ENCODE measurements at places on chromosomes 3 and 15. TPM values are rescaled to one million over a fixed set of nuclear protein-coding genes. Genes with fewer than 3 reads are reported as not detected.

DNA sequence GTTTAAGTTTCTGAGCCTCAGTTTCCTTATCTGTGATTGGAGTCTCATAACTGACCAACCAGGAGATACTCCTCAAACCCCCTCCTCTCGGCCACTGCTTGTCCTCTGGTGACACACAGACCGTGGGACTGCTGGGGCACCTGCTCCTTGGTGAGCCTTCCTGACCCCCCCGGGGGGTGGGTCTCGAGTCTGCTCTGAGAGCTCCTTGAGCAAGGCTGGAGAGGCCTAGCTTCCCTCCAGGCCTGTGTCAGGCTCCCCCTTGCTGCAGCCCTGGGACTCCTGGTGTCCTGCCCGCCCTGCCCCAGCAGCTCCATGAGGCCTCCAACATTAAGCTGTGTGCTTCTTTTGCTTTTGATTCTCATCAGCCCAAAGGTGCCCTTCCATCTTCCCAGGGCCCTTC is 27.7 kb downstream of the SRPRB start:
- no peaks in the 10 kb centered on the region for H3K36me3 ChIP-seq
- H3K4me1 ChIP-seq = no peaks in the 10 kb centered on the region
- no peak overlapping the region for H3K4me3 ChIP-seq
- DNase-seq = no peak
- H3K27me3 ChIP-seq = no peaks in the 10 kb centered on the region
- H3K27ac ChIP-seq = no peak overlapping the region

DNA sequence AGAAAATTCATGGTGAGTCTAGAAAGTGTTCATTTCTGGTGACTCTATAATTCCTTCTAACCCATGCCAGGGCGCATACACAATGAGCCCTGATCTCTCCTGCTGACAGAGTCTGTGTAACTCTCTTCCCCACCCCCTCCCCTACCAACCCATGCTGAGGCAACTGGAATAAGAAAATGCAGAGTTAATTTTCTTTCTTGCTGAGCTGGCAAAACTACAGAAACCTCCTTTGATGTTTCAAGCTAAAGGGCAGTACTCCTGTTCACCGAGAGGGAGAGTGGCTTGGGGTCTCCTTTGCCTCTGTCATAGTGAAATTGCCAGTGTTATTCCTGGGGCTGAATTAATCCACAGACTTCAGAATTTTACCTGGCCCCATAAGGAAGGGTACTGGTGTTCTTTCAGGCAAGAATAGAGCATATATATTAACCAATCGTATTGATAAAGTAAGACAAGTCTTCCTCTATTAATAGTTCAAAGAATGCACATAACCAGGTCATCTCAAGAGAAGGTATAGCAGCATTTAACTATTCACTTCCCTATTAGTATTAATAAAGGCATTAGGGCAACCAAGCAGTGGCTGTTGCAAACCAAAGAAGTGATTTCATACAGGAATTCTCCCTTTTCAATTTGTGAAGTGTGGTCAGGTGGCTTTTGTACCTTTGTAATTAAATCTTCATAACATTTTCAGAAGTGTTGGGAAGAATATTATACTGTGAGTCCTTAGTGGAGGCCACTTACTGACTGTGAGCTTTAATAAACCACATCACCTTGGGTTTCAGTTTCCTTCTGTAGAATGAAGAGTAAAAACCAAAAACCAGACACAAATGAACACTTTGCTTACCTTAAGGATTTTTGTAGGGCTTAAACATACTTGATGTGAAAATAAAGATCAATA is 4.1 kb downstream of the GAP43 start:
- no peak overlapping the region for H3K27ac ChIP-seq
- peaks cover 29% of the 10 kb centered on the region for H3K27me3 ChIP-seq
- H3K36me3 ChIP-seq = no peaks in the 10 kb centered on the region
- peaks cover 5% of the 10 kb centered on the region for H3K4me1 ChIP-seq
- H3K4me3 ChIP-seq = no peak overlapping the region
- DNase-seq = no peak

DNA sequence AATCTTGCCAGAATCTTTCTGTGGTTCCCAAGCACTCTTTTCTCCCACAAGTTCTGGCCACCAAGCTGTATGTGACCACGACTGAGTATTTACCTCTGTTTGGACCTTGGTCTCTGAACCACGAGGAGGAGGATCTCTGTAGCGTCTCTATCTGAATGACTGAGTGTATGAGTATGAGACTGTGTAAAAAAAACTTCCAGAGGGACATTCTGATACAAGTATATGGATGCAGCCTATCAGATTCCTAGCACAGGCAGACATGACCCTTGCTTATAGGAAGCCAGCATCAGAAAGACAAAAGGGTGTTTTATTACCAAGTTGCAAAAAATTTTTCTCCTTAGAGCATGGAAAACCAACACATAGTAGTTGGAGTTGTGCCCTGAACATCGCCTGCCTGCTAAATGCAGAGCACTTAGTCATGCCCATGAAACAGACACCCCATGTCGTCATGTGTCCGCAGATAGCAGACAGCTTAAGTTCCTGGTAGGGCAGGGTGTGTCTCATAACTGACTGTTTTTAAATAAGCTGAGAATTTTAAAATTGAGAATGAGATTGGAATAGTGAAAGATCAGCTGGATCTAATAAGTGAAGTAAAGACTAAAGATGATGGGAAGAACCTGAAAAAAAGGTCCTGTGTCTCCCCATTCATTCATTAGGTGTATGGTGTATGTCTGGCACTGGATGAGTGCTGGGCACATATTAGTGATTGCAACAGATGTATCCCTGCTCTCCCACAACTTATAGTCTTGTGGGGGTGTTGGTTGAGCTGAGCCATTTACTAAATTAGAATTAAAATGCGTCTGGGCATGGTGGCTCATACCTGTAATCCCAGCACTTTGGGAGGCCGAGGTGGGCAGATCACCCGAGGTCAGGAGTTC is 30.9 kb downstream of the DAG1 start:
- H3K36me3 ChIP-seq = no peaks in the 10 kb centered on the region
- no peaks in the 10 kb centered on the region for H3K27me3 ChIP-seq
- peak overlapping the region; percentile 98 for H3K27ac ChIP-seq
- H3K4me3 ChIP-seq = peak overlapping the region; percentile 24

GRCh38 chr3:180612364-180612763 is 10.4 kb downstream of the TTC14 start:
- H3K4me1 ChIP-seq = no peaks in the 10 kb centered on the region
- no peaks in the 10 kb centered on the region for H3K27me3 ChIP-seq
- peaks cover 77% of the 10 kb centered on the region for H3K36me3 ChIP-seq
- DNase-seq = no peak

GRCh38 chr3:178513546-178514380 is 22.5 kb upstream of the KCNMB2 start:
- no peaks in the 10 kb centered on the region for H3K36me3 ChIP-seq
- no peak for DNase-seq
- no peaks in the 10 kb centered on the region for H3K4me1 ChIP-seq
- H3K27ac ChIP-seq = no peak overlapping the region

DNA sequence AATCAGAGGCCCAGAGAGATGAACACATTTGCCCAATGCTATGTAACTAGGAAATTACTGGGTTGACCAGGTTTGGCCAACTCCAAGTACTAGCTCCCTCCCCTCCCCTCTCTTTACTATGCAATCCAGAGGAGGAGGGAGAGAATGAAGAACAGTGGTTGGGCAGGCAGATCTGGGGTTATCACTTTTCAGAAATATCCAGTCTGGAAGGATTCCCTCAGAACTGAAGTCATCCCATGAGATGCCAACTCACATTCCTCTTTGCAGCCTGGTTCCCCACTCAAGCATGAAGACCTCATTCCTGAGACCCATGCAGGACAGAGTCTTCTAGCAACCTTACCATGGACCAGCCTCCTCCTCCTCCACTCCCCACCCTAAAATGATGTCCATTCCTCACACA is 201.1 kb downstream of the TLE3 start:
- H3K27me3 ChIP-seq = peaks cover 8% of the 10 kb centered on the region
- no peak for DNase-seq
- H3K36me3 ChIP-seq = no peaks in the 10 kb centered on the region
- H3K27ac ChIP-seq = no peak overlapping the region
- H3K4me1 ChIP-seq = peaks cover 5% of the 10 kb centered on the region
- no peak overlapping the region for H3K4me3 ChIP-seq

DNA sequence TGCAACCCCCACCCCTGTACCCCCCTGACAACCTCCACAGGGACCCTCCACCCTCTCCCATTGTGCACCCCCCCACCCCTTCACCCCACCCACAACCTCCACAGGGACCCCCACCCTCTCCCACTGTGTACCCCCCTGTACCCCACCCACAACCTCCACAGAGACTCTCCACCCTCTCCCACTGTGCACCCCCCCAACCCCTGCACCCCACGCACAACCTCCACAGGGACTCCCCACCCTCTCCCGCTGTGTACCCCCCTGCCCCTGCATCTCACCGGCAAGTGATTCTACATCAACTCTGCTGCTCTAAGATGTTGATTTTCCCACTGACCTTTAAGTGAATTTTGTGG is 51.5 kb upstream of the RPL32 start:
- no peaks in the 10 kb centered on the region for H3K27me3 ChIP-seq
- H3K36me3 ChIP-seq = peaks cover 7% of the 10 kb centered on the region
- peak; percentile 13 for DNase-seq
- H3K27ac ChIP-seq = no peak overlapping the region

DNA sequence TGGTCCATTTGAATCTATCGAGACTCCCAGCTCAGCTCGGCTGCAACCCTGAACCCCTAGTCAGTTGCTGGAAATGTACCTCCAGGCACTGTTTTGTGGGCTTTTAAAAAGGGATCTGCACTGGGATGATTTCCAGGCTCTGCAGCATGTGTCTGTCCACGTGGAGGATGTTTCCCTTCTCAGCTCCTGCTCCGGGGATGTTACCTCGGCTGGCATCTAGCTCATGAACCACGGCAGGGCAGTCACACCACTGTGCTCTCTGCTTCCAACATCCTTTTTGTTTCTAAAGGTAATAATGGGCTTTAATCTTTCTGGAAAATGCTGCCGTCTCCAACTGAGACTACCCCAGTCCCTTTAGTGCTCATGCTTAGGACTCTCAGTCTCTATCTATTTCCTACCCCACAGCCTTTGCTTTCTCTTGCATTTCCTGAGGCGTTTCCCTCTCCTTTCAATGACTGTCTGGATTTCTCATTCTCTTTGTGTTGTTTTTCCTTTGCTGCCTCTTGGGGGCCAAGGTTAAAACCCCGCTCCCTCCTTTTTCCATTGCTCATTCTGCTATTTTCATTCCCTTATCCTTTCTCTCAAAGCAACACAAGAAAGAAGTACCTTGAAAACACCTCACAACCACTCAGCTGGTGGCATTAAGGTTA is 42.9 kb upstream of the AKAP13 start:
- H3K4me3 ChIP-seq = no peak overlapping the region
- no peak for DNase-seq
- H3K27ac ChIP-seq = peak overlapping the region; percentile 0
- H3K27me3 ChIP-seq = no peaks in the 10 kb centered on the region

DNA sequence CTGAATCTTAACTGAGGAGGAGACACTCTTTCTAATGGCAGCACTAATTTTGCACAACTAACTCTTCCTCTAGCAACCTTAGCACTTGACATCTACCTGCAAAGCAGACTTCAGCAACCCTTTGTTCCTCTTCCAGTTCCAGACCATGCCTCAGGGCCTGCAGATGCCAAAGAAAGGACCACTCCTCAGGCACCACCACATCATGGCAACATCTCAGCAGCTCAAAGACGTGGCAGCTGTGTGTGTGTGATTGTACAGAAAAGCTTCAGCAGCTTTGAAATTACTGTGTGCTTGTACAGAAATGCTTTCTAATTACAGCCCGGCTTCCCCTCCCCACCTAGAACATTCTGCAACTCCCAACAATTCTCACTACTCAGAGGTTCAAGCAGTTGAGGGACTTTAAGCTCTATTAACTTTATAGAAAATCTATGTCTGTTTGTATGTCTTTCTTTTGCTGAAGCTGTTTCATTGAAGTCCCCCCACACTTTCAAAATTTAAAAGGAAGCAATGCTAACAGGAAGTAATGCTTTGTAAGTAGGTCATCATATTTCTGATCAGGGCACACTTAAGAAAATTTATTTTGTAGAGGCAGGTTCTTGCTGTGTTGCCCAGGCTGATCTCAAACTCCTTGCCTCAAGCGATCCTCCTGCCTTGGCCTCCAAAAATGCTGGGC is 115.2 kb downstream of the CD47 start:
- H3K27me3 ChIP-seq = no peaks in the 10 kb centered on the region
- H3K27ac ChIP-seq = no peak overlapping the region
- no peak for DNase-seq
- no peaks in the 10 kb centered on the region for H3K36me3 ChIP-seq

GRCh38 chr15:83289160-83289559 is 4.7 kb upstream of the BNC1 start:
- no peak overlapping the region for H3K27ac ChIP-seq
- no peaks in the 10 kb centered on the region for H3K36me3 ChIP-seq
- H3K27me3 ChIP-seq = no peaks in the 10 kb centered on the region
- no peaks in the 10 kb centered on the region for H3K4me1 ChIP-seq
- no peak overlapping the region for H3K4me3 ChIP-seq
- no peak for DNase-seq

GRCh38 chr3:36487616-36488015 is 107.3 kb downstream of the STAC start:
- H3K4me3 ChIP-seq = no peak overlapping the region
- no peak for DNase-seq
- no peaks in the 10 kb centered on the region for H3K27me3 ChIP-seq
- no peaks in the 10 kb centered on the region for H3K4me1 ChIP-seq
- H3K36me3 ChIP-seq = no peaks in the 10 kb centered on the region

GRCh38 chr15:69758810-69759790 is 306.5 kb downstream of the RPLP1 start:
- H3K4me3 ChIP-seq = no peak overlapping the region
- no peaks in the 10 kb centered on the region for H3K4me1 ChIP-seq
- no peaks in the 10 kb centered on the region for H3K36me3 ChIP-seq
- H3K27ac ChIP-seq = no peak overlapping the region
- DNase-seq = no peak
- no peaks in the 10 kb centered on the region for H3K27me3 ChIP-seq

- H3K4me3 ChIP-seq = no peak overlapping the region
- H3K36me3 ChIP-seq = peaks cover 19% of the 10 kb centered on the region
- no peaks in the 10 kb centered on the region for H3K4me1 ChIP-seq
- no peak for DNase-seq
These were observed 9.7 kb upstream of the CALML4 start for GRCh38 chr15:68214838-68215254.

- no peak overlapping the region for H3K4me3 ChIP-seq
- H3K27me3 ChIP-seq = no peaks in the 10 kb centered on the region
- H3K27ac ChIP-seq = no peak overlapping the region
- no peaks in the 10 kb centered on the region for H3K4me1 ChIP-seq
- H3K36me3 ChIP-seq = no peaks in the 10 kb centered on the region
- DNase-seq = no peak
These were observed 67.1 kb upstream of the LMOD3 start for GRCh38 chr3:69189487-69189886.

- no peaks in the 10 kb centered on the region for H3K4me1 ChIP-seq
- no peak for DNase-seq
- no peak overlapping the region for H3K27ac ChIP-seq
- H3K4me3 ChIP-seq = no peak overlapping the region
These were observed 336.0 kb upstream of the TRIM42 start for GRCh38 chr3:140341817-140342403.

Gene DNAH12
- 0.12 TPM for total RNA-seq

Gene TMEM212
- not detected for total RNA-seq

Gene ARPP21
- total RNA-seq = 101 TPM

Gene JMJD7
- 5.8 TPM for total RNA-seq

Gene MORC1
- not detected for total RNA-seq

Gene FAM43A
- total RNA-seq = 6.0 TPM
